ENCODE measurements at places on chromosomes 11 and 22.
A peak's percentile ranks its signal among the peaks of the same experiment; 100 is the strongest.

DNA sequence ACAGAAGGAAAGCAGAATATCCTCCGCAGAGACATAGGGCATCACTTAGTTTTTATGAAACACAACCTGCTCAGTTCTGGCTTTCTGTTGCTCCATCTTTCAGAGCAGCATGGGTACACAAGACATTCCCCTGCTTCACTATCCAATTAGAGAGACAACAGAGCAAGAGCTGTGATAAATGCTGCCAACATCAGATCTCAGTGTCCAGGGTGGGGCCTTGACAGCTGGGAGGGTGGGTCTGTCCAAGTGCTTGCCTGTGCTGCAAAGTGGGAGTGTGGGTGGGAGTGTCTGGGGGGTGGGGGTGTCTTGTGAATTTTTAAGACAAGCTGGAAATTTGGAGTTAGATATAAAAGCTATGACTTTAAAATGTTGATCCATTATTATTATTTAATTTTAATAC lies 369.6 kb downstream of the TENM4 start:
- DNase-seq: no peak

DNA sequence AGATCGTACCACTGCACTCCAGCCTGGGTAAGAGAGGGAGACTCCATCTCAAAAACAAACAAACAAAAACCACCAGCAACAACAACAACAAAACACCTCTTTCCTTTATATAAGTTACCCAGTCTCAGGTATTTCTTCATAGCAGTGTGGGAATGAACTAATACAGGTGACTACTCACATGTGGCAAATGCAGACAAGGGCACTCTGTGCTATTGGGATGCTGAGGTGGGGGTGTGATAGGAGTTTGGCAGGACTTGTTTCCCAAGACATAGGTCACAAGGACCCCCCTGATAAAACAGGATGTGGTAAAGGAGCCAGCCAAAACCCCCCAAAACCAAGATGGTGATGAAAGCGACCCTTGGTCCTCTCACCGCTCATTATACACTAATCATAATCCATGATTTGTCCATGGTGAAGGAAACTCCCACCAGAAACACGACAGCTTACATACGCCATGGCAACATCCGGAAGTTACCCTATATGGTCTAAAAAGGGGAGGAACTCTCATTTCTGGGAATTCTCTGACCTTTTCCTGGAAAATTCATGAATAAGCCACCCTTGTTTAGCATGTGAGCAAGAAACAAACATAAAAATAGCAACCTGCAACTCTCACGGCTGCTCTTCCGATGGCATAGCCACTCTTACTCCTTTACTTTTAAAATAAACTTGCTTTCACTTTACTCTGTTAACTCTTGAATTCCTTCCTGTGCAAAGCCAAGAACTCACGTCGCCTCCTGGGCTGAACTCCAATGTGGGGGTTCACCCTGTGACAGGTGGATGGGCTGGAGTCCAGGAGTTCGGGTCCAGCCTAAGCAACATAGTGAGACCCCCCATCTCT lies 18.8 kb upstream of the INCENP start:
- DNase-seq: no peak

GRCh38 chr22:37254209-37254866 lies 10.3 kb upstream of the RAC2 start:
- no peak for DNase-seq

GRCh38 chr22:49290711-49291110 lies 537.0 kb downstream of the BRD1 start:
- DNase-seq: no peak

DNA sequence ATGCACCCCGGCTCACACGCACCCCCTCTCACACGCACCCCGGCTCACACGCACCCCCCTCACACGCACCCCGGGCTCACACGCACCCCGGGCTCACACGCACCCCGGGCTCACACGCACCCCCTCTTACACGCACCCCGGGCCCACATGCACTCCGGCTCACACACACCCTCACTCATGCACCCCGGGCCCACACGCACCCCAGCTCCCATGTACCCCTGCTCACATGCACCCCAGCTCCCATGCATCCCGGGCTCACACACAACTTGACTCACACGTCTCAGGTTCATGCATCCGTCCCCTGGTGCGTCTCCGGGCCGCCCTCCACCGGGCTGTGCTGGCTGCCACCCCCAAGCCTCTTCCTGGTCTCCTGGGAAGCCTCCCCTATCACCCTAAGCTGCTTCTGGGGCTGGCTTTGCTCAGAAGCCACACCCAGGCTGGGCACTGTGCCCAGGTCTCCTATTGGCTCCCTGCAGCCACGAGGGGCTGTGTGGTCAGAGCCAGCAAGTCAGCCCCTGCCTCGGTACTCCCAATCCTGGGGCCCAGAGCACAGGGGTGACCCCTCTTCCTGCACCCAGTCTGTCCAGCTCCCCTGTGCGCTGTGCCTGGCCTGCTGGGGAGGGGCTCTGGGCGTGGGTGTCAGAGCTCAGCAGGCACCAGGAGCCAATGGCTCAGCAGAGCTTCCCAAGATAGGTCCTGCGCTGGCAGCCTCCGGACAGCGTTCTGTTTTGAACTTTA lies 16.9 kb downstream of the TSPAN4 start:
- peak; percentile 31 for DNase-seq

- no peak for DNase-seq
These were observed 8.6 kb upstream of the CD3E start for GRCh38 chr11:118295815-118296454.

GRCh38 chr11:67053896-67054329 lies 2.7 kb upstream of the RHOD start:
- DNase-seq: peak; percentile 63

All from retina (tissue), 1 donor.